ENCODE measurements at places on chromosomes 1 and 21.

DNA sequence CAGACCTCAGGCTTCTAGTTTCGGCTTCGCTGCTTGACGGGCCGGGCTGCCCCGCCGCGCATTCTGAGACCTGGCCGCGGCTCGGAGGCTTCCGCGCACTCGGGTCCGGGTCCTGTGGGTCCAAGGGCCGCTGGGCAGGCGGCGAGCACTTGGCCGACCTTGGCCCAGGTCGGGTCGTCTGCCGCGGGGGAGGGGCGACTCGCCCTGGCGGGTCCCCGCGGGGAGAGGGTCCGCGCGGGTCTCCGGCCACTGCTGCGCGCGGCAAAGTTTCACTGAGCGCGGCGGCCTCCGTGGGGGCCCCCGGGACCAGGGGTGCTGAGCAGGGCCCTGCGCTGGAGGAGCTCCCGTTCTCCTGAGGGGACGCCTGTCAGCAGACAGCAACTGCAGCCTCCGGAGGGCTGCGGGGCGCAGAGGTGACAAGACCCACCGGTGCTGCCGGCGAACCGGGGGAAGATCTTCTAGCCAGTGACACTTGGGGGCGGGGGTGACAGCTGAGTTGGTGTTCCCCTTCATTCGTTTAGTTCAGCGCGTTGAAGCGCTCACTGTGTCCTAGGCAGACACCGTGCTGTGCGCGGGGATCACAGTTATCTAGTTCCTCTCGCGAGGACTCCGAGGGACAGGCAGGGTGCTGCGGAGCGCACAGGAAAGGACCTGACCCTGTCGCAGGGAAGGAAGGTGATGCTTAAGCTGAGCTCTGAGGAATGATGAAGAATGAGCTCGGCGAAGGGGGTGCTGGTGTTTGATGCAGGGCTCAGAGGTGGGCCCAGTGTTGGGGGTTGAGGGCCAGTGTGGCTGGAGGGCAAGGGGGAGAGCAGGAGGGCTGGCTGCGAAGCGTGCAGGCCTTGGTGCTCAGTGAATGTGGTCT is 725 bp downstream of the MTFR1L start:
- DNase-seq = peak; percentile 45

DNA sequence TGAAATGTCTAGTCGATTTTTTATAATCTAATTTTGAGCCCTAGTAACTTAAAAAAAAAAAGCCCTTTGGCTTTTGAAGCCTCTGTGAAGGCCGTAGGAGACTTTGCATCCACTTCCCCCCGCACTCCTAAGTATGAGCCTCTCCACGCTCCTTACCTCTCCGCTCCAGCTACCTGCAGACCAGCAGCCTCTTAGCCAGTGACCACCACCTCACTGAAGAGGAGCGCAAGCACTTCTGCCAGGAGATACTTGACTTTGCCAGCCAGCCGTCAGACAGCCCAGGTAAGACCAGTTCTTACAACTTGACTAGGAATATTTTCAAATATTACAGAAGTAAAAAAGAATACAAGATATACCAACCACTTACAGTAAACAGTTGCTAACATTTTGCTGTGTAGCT is 27.4 kb upstream of the PWP2 start:
- DNase-seq = no peak

DNA sequence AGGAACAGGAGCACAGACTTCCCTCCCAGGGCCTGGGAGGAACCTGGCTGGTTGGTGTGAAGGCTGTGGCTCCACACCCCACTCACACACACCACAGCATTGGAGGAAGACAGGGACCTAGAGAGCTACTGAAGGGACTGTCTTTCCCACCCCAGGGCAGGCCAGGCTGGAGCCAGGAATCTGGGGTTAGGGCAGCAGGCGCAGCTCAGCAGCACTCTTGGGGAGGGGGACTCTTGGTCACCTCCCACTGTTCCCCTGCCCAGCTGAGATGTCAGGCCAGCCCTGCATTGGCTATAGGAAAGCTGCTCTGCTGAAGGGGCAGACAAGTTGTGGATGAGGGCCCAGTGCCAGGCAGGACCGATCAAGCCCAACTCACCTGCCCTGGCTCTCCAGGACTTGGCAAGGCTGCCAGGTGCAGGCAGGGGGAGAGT is 1.6 kb upstream of the PLEKHA6 start:
- no peak for DNase-seq

GRCh38 chr1:204615881-204616280 is 69.7 kb downstream of the LRRN2 start:
- DNase-seq = no peak

DNA sequence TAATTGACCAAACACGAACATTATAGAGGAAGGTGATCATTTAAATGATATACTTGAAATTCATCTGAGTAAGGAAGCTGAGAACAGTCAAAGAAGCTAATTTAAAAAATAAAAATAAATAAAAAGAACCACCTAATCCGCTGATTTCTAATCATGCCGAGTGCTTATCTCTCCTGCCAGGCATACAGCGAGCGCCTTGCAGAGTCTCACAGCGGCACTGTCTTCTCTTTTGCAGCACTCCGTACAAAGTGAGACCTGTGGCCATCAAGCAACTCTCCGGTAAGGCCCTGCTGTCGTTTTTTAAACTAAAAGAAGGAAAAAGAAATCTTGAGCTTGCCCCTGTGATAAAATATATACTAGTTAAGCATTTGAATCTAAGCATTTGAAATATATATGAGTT is 45.3 kb downstream of the PDE9A start:
- no peak for DNase-seq

DNA sequence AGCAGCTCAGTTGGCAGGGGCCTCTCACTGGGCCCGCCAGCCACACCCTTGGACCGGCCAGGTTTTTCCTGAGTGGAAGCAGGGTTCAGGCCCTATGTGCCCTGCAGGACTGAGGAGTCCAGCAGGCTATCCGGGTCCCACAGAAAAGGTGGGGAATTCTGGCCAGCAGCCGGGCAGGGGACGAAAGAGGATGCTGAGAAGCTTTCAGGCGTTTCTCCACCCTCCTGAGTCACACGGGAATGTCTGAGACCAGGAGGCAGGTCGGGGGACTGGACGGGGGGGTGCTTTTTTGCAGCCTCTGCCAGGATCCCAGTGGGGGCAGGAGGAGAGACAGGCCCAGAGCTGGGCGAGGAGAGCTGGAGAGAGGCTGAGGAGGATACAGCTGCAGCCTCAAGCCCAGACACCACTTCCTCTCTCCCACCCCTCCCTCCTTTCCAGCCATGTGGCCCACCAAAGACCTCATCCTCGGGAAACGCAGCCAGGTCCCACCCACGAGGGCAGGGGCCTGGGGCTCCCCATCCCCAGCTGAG is 105.4 kb downstream of the SPSB1 start:
- DNase-seq = no peak

GRCh38 chr1:175580841-175581240 is 162.6 kb downstream of the TNR start:
- no peak for DNase-seq

DNA sequence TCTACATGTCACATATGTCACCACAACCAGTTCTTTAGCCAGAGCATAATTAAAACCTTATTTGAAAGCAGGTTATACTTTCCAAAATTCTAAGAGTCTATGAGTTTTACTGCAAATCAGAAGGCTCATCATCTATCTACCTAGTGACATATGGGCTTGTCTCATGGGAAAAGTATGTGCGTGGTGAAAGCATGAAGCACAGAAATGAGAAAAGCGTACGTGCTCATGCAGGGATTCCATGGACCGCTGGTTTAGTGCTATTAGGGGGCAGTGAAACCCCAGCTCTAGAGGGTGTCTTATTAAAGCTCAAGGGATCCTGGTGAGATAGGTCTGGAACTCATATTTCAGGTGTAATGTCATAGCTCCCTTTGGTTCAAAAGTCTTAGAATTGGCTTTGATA is 50.2 kb downstream of the FAM163A start:
- DNase-seq = no peak

DNA sequence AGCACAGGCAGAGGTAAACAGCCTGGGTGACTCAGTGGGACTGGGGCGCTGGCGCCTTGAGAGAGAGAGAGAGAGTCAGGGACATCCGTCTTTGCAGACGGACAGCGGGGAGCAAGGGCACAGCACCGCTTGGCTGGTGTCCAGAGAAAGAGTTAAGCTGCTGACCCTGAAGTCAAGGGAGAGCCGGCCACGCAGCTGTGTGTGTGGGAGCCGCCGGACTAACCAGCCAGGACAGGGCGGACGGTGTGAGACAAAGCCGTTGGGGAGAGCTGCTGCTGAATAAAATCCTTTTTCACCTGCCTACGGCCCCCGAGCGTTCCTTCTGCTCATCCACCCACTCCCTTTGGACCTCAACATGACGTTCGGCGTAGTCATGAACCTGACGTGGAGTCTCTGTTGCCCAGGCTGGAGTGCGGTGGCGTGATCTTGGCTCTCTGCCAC is 14.5 kb downstream of the CFAP74 start:
- DNase-seq = no peak

DNA sequence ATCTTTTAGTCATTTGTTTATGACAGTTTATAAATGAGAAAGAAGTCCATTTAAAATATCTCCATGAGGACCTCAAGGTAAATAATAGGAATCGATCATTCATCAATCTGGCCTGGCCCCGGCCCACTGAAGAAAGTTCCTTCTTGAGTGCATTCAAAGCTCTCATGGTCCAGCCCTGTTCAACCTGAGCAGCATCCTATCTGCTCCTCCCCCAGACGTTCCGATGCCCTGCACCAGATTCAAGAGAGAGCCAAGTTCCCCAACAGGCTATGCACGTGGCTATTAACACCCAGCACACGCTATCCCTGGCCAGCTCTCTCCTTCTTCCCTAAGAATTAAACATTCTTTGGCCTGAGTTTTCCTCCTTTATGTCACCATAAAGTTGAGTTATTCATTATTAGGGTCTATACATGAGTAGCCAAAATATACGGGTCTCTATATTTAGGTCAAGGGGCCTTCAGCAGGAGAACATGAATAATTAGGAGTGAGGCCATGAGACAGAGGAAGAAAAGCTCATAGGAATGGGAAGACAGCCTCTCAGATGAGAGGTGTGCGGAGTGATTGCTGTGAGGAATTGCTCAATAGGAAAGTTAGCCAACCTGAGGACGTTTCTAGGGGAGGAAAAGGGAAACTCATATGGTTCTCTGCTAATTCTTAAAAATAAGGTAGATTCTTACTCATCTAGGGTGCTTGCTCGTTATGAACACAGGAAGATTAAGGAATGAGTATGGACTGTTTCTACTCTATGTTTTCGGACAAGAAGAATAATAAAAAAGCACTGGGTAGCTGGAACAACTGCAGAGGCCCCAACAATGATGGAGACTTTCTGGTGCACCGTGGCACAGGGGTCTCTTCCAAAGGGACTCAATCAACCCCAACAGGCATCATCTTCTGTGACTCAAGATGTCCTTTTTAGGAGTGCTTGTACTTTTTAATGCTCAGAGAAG is 23.6 kb downstream of the RUNX1 start:
- DNase-seq = no peak

DNA sequence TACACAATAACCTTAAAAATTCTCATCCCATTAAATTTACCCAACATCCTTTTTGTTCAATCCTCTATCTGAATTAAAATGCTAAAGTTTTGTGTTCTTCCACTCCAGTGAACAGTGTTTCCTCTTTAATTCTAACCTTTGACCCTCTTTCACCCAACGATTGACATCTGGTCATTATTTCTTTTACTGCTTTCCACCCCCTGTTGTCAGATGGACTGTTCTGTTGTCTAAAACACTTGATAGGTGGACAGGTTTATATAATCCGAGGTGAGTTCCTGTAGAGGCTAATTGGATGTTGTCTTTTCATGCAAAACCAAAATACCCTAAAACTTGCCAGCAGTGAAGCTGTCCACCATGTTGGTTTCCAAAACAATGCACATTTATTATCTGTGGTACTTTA is 73.4 kb upstream of the SERTAD4 start:
- DNase-seq = no peak

DNA sequence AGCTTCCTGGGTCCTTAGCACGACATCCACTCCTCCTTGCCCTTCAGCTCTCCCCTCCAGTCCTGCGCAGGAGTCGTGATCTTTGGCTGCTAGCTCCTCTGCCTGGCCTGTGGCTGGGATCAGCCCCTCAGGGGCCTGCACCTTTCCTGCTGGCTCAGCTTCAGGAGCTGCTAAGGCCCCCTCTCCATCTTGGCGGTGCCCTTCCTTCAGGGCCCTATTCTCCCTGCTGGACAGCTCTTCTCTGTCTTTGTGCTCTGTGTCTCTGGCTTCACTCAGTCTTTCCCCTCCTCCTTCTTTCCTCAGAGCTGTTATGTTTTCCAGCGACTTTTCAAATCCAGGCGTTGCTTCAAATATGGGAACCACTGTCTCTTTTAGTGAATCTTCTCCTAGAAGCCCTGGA is 59.5 kb upstream of the LRRC53 start:
- no peak for DNase-seq

- no peak for DNase-seq
These were observed 26.8 kb downstream of the UBASH3A start for GRCh38 chr21:42430521-42430920.

- DNase-seq = no peak
These were observed 4.0 kb downstream of the ERG start for GRCh38 chr21:38494251-38494642.

DNA sequence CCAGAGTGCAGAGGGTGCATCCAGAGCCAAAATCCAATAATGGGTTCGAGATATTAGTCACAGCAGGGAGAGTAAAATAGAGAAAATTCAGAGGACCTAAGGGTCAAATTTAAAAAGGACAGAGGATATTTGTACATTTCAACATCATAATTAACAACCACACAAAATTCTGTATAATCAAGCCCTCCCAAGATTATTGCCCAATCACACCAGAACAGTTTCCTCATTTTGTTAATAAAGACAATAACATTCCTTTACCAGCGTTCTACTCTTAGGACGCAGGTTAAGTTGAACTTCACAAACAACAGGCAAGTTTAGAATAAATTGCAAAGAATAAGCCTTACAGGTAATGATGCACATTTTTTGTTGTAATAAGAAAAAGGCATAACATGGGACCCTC is 462.8 kb downstream of the PTPRC start:
- no peak for DNase-seq

GRCh38 chr1:185363205-185363604 is 46.2 kb upstream of the IVNS1ABP start:
- DNase-seq = no peak

DNA sequence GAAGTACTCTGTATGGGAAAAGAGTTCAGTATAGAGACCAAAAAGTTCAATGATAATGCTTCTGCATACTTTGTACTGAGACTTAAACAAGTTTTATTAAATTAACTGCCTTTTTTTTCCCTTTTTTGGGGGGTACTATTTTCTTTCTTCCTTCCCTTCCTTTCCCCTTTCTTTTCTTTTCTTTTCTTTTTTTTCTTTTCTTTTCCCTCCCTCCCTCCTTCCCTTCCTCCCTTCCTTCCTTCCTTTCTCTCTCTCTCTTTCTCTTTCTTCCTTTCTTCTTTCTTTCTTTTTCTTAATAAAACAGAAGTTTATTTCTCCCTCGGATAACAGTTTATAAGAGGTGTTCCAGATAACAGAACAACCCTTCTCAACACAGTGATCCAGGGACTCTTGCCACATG is 77.5 kb downstream of the LHX8 start:
- no peak for DNase-seq

GRCh38 chr1:204268101-204268500 is 54.3 kb upstream of the GOLT1A start:
- no peak for DNase-seq

DNA sequence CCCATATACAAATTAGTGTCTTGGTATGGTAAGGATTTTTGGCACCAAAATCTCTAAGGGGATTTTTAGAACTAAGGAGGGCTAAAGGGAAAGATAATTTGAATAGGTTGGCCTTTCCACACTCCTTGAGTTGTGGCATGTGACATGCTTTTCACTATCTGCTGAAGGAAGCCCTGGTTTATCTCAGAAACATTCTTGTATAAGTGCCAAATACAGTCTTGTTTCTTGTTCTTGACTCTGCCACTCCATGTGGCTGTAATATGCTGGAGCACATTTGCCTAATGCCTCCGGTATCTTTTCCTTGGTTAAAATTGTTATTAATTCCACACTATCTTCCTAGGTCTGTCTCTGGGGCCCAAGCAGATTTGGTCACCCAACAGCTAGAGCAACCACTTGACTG is 457.0 kb downstream of the USP25 start:
- DNase-seq = no peak

- DNase-seq = no peak
These were observed 26.2 kb downstream of the UBASH3A start for GRCh38 chr21:42429856-42430255.
